Stimulated activated CD8-positive, alpha-beta memory T cell treated with anti-CD3 and anti-CD28 coated beads, Interleukin-7, amount 100 ng/mL, for 48 hours (primary cell): ENCODE measurements at places on chromosomes 3 and 15.

DNA sequence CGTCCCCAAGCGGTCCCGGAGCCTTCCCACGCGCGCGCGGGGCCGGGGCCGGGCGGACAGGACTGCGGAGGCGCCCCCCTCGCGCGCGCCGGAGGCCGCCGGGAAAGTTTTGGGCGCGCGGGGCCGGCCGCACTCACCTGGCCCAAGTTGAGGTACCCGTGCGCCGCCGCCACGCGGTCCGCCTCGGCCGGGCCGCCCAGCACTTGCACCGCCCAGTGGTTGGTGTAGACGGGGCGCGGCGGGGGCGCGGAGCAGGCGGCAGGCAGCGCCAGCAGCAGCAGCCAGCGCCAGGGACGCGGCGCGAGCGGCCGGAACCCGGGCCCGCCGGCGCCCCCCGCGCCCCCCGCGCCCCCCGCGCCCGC, 289 bp downstream of the PCSK6 start:
- no peak for DNase-seq

- no peak for DNase-seq
Observed at GRCh38 chr15:88489321-88489720, 21.8 kb downstream of the MRPS11 start.

- no peak for DNase-seq
Observed at GRCh38 chr15:48463366-48463880, 132.2 kb downstream of the DUT start.

- no peak for DNase-seq
Observed at GRCh38 chr3:107907996-107908395, 182.8 kb downstream of the CD47 start.

DNA sequence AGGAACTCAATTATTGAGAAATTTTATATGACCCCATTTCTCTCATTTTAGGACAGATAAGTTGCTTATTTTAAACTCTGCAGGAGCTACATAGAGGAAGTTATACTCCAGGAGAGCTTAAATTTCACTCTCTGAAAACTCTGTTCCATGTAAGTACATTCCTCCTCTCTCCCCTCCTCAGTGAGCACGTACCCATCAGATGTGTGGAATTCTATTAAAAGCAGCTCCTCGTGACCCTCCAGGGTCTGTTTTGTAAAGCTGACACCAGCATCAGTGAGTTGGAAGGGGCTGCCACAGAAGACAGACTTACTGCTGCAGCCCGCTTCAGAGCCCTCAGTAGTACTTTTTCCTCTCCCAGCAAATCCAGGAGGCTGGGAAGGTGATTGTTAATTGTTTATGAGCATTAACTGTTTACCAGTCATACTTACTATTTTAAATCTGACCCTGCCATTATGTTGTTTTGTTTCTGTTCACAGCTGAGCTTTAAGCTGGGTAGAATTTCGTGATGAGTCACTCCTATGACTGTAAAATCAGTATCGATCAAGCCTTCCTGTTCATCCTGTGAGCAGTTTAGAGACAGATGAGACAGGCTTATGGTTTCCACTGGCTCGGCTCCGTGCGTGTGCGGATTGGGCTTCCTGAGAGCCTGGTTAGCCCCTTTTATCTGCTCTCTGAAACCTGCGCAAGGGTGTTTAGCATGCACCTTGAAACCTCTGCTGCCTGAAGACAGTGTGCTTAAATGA, 20.4 kb downstream of the IGF1R start:
- DNase-seq, result no peak

DNA sequence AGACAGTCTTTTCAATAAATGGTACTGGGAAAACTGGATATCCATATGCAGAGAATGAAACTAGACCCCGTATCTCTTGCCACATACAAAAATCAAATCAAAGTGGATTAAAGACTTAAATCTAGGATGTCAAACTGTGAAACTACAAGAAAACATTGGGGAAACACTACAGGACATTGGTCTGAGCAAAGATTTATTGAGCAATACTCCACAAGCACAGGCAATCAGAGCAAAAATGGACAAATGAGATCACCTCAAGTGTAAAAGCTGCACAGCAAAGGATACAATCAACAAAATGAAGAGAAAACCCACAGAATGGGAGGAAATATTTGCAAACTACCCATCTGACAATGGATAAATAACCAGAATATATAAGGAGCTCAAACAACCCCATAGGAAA, 38.4 kb upstream of the MBNL1 start:
- no peak for DNase-seq

DNA sequence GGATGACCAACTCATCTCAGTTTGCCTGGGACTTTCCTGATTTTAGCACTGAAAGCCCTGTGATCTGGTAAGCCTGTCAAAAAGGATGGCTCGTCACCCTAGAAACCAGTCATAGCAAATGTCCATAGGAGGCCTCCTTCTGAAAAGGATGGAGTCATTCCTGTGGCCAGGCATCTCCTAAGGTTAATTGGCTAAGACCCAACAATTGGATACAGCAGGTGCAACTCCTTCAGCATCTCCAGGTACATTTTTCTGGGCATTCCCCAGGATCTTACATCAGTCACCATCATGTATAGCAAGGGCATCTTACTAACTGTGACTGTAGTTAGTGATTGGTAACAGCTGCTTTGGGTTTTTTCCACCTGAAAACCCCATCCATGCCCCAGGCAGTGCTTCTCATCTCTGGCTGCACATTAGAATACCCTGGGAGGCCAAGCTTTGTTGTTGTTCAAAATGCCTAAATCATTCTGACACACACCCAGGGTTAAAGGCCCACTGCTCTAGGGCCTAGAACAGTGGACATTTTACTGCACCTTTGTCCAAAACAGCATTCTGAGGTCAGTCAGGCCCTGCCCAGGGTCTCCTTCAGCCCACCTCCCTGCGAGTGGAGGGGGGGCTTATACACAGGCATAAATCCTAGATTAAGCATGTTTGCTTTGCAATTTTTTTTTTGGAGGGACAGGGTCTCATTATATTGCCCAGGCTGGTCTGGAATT, 28.3 kb upstream of the GALNT15 start:
- DNase-seq, result no peak

- DNase-seq, result no peak
Observed at GRCh38 chr3:17469520-17469919, 272.9 kb downstream of the TBC1D5 start.

- no peak for DNase-seq
Observed at GRCh38 chr3:22962244-22962643, 240.9 kb upstream of the UBE2E2 start.

- DNase-seq, result no peak
Observed at GRCh38 chr15:71393383-71393782, 278.1 kb downstream of the THSD4 start.

DNA sequence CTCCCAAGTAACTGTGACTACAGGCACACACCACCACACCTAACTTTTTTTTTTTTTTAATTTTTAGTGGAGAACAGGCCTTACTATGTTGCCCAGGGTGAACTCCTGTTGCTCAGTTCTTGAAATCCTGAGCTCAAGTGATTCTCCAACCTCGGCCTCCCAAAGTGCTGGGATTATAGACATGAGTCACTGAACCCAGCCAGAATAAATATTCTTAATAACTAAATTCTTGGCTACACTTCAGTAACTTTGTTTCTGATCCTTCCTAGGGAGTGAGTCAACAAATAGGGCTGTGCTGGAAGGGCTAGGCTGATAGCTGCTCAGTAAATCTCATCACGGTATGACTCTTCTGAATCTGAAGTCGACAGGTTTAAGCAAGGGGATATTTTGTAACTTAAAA, 56.6 kb downstream of the P3H2 start:
- DNase-seq, result no peak

DNA sequence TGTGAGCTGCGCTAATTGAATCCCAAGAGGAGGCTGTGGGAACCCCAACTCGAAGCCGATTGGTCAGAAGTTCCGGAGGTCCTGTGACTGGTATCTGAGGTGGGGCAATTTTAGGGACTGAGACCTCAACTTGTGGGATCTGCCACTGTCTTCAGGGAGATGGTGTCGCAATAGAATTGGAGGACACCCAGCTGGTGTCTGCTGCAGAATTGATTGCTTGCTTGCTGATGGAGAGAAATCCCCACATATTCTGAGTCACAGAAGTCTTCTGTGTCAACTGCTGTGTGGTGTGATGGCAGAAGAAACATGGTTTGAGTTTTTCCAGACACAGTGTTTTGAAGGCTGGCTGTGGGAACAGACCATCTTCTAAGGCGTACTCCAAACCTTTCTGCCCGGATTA, 99.7 kb upstream of the PLXNA1 start:
- DNase-seq, result no peak

DNA sequence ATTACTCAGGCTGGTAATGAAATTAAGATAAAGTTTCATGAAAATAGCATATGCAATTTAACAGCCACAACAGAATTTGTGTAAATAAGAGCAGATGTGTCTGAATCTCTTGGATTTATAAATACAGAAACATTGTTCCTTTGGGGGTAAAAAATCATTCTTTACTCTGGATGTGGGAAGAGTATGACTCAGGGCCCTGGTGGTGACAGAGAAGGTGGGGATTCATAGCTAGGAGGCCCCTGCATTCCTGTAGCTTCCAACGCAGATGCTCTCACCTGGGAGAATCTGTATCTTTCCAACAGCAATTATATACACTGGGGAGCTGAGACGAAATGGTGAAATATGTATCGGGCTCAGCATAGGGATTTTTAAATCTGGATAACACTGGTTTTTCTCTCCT, 167.6 kb upstream of the CADPS start:
- no peak for DNase-seq
